ENCODE measurements at places on chromosomes 1 and 21. TPM values are rescaled to one million over a fixed set of nuclear protein-coding genes. Genes with fewer than 3 reads are reported as not detected.

DNA sequence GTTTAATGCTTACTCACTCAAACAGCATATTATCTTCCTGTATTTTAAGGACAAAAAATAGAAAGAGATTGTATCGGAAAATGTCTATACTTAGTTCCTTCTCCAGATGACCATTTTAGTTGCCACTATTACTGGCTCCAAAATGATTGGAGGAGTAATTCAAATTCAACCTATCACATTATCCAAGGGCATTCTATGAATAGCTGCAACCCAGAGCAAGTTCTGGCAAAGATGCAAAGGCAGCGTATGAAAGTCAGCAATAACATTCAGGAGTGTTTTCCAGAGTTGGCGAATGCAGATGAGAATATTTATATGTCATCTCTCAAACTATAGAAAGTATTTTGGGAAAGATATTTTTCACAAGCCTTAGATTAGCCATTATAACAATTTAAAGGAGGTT lies 389.8 kb upstream of the ADGRL2 start:
- DNase-seq, result no peak

GRCh38 chr1:77016386-77016985 lies 149.2 kb downstream of the ST6GALNAC5 start:
- DNase-seq, result no peak

GRCh38 chr21:36732217-36732616 lies 33.3 kb downstream of the SIM2 start:
- DNase-seq, result no peak

- DNase-seq, result no peak
Observed at GRCh38 chr1:3898994-3899753, 898 bp downstream of the C1orf174 start.

DNA sequence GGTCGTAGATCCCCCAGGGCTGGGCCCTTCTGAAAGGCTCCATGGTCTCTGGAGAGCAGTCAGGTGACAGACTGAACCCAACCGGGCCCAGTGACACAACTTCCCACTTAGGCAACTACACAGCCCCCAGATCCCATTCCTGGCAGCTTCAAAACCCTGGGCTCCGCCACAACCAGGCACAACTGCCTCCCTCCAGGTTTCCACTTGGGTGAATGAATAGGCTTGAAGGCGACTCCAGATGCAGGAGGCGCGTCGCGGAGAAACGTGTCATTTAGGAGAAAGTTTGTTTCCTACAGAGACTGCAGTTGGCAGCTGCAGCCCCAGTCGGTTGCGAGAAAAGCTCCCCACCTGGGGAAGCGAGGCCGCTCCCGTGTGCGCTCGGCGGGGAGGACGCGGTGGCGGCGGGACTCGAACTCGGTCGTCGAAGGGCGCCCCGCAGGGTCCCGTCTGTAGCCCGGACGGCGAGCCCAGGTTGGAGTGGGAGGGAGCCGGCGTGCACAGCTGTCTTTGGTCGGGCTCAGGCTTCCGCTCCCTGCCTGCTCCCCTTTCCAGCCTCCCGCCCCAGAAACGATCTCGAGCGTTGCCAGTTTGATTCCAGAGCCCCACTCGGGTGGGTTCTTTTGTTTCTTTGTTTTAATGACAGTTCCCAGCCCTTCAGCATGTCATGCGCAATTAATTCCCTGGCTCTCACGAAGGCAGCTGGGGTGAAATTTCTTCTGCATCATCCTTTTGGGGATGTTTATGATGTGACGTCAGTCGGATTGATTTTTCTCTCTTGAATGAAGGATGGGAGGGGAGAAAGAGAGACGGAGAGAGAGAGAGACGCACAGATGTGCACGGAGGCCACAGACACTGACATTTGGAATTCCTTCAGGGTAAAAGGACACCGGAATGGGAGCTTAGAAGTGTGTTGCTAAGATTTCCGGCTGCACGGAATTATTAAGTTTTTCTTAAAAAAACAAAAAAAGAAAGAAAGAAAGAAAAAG lies 862 bp upstream of the SGIP1 start:
- no peak for DNase-seq

DNA sequence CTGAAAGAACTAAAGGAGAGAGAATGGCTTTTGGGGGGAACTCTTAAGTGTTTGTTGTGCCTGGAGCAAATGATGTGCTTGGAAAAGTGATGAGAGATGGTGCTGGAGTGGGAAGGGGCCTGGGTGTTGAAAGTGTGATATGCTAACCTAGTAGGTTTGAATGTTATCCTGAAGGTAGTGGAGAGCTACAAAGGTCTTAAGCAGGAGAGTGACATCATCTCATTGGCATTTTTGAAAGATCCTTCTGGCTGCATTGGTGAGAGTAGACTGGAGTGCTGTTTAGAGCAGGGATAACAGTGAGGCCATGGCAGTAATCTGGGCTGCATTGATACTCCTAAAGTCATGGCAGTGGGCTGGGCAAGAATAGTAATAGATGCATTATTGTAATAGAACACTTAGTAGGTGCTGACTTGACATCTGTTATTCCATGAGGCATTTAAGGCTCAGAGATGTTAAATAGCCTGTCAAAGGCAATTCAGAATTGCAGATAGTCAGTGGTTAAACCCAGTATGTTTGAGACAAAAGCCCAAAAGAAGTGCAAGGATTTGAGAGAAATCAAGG lies 44.5 kb downstream of the MDM4 start:
- DNase-seq, result no peak

- DNase-seq, result no peak
Observed at GRCh38 chr21:28688381-28688780, 304.3 kb downstream of the LTN1 start.

DNA sequence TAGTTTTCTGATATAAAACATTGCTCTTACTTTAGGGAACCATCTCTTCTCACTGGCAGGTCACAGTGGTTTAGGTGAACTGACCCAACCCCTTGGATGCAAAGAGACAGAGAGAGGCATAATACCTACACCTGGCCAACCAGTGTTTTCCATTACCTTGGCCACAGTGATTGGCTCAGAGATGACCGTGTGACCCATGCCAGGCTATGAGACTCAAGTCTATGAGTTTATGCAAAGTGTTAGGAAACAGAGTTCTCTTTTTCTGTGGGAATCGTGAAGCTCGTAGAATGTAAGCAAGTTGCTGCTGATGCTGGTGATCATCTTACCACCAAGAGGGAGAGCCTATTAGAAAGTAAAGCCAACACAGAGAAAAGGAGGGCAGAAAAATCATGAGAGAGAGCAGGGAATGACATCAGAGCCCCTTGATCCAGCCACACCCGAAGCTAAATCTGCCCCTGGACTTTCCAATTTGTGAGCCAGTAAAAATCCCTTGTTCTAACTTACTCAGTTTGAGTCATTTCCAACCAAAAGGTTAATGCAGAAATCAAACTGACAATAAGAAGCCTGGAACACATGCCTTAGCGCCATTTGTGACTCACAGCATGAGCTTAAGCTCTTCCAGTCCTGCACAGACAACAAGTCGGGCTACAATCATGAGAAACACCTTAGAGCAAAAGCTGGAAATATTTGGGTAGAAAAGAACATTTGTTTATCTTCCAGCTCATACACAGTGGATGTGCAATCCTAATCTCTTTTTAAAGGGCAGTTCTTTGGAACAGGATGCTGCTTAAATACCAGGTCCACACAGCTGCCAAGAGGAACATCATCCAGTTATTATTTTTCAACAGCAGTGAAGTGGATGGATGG lies 81.3 kb upstream of the KAZN start:
- DNase-seq, result no peak

GRCh38 chr1:180614730-180615129 lies 17.1 kb upstream of the XPR1 start:
- DNase-seq, result no peak

GRCh38 chr1:94707321-94708298 lies 112.5 kb upstream of the SLC44A3 start:
- no peak for DNase-seq

- no peak for DNase-seq
Observed at GRCh38 chr1:203572134-203572625, 54.5 kb upstream of the ATP2B4 start.

The BRDT gene
- not detected for total RNA-seq

The ALX3 gene
- total RNA-seq, result not detected

The SRGAP2B gene
- total RNA-seq, result 36.7 TPM

The S100A9 gene
- not detected for total RNA-seq

The LINGO4 gene
- 0.22 TPM for total RNA-seq

The EPS8L3 gene
- not detected for total RNA-seq

The COL6A2 gene
- total RNA-seq, result 12.9 TPM

The CD1B gene
- not detected for total RNA-seq

The CYP4Z1 gene
- not detected for total RNA-seq

The TMPRSS15 gene
- not detected for total RNA-seq
